Regular cardiac myocyte (primary cell): ENCODE measurements at places on chromosomes 16 and 17. TPM values are rescaled to one million over a fixed set of nuclear protein-coding genes. Genes with fewer than 3 reads are reported as not detected.

The ACSM2A gene
- under 0.01 TPM in 1 of 2 replicates, not detected in the other for total RNA-seq

The TBC1D28 gene
- not detected in 2 replicates for total RNA-seq

The CA5A gene
- not detected in 2 replicates for total RNA-seq

The TMIGD1 gene
- not detected in 2 replicates for total RNA-seq

The GGT6 gene
- not detected in 2 replicates for total RNA-seq
